CD4-positive, alpha-beta T cell treated with Interleukin-10 for 1 hour (primary cell): ENCODE measurements at places on chromosomes 2 and 18.

DNA sequence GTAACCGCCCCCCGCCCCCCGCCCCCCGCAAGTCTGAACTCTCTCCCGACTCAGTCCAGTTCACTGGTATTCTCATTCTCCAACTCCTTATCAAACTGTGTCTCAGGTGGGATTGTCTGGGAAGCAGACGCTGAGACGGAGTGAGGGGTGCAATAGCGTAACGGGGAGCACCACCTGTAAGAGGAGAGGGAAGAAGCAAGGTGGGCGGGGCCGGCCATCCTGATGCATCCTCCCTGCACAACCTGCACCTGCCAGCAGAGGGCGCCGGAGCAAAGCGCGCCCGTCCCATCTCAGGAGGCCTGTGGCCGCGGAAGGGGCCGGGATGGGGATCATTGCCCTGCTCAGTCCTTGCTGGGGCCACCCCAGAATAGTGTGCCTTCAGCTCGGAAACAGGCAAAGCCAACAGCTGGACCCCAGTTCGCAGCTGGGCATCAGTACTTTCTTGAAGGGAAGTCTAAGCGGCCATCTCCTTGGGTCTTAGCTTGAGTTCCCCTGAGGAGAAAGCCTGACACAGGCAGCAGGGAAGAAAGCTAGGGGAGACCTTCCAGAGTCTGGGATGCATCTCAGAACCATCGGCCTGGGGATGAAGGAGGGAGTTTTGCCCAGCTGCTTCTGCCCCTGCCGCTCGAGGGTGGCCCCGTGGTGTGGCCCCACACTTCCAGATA lies 208.0 kb downstream of the TFCP2L1 start:
- DNase-seq, result peak; percentile 54

GRCh38 chr2:96923810-96924774 lies 54.2 kb upstream of the SEMA4C start:
- peak; percentile 42 for DNase-seq

- DNase-seq, result no peak
Observed at GRCh38 chr18:55400081-55400480, 187.9 kb downstream of the TCF4 start.

GRCh38 chr18:24679062-24679461 lies 218.6 kb downstream of the HRH4 start:
- no peak for DNase-seq

GRCh38 chr2:169573974-169574299 lies 272 bp upstream of the FASTKD1 start:
- DNase-seq, result no peak

- DNase-seq, result peak; percentile 44
Observed at GRCh38 chr2:70091816-70092215, 4.5 kb downstream of the PCBP1 start.

- DNase-seq, result no peak
Observed at GRCh38 chr18:34001376-34001775, 223.3 kb downstream of the NOL4 start.

DNA sequence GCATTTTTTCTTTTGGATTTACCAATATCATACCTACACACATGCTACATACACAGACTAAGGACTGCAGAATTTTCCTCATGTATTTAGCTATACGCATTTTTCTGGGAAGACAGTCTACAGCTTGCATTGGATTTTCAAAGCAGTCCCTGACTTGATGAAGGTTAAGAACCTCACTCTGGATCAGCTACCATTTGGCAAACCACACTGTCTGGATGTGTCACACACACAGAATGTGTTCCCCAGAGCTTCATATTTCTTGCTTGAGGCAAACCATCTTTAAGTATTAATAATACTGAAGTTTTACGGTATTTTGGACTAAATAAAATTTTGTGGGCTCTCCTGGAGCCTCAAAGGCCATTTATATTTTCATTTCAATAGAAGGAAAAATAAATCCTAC lies 102.3 kb downstream of the TCF4 start:
- DNase-seq, result no peak

DNA sequence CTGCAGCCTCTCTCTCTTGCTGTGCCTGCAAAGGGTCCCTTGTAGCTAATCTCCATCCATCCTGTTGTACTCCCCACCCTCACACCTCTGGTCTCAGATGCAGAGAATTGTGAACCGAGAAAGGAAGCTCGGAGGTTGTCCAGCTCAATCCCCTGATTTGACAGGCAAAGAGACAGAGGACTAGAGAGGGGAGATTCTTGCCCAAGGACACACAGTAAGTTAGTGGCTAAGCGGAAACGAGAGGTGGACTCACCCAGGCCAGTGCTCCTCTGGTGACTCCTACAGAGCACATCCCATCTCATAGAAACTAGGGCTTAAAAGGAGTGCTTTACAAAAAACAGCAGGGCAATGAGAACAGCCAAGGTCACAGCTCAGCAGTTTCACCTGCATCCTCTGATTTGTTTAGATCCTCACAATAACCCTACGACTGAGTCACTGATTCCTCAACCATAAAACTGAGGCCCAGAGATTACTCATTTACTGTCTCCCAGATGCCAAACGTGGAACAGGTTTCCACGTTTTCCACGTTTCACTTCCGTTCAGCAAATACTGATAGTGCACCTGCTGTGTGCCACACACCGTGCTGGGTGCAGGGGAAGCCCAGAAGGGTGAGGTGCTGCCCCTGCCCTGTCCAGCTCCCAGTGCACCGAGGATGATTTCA lies 22.1 kb downstream of the EHD3 start:
- no peak for DNase-seq

GRCh38 chr2:18200771-18201170 lies 322.3 kb downstream of the KCNS3 start:
- no peak for DNase-seq

- DNase-seq, result no peak
Observed at GRCh38 chr18:61273533-61273932, 59.7 kb upstream of the CDH20 start.

- DNase-seq, result no peak
Observed at GRCh38 chr2:190950566-190950991, 63.4 kb downstream of the STAT1 start.

GRCh38 chr18:42141439-42141838 lies 186.4 kb downstream of the PIK3C3 start:
- no peak for DNase-seq

DNA sequence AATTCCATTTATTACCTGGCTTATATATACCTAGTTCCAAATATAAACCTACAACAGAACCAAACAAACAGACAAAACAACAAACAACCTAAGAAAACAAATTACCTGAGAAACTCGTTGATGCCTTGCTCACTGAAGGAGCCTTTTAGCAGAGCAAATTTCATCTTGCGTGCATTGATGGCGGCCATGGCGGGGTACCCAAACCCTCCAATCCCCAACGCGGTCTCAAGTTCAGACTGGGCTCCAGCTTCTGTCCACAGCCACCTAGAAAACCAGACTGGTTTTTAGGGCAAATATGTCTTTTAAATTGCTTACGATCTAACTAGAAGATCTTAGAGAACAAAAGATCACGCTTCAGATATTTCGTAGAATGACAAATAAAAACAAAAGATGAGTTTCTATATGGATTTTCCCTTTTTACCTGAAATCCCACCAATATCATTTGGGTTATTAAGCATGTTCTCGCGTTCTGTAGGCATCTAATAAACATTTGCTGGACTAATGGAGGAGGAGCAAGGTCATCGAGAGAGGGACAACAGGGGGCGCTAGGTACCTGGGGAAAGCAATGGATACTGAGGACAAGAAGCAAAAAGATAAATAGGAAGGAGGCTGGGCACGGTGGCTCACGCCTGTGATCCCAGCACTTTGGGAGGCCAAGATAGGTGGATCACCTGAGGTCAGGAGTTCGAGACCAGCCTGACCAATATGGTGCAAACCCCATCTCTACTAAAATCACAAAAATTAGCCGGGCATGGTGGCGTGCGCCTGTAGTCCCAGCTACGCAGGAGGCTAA lies 25.2 kb downstream of the PDIA6 start:
- peak; percentile 47 for DNase-seq

GRCh38 chr18:1438458-1438910 lies 533.8 kb downstream of the ADCYAP1 start:
- no peak for DNase-seq

DNA sequence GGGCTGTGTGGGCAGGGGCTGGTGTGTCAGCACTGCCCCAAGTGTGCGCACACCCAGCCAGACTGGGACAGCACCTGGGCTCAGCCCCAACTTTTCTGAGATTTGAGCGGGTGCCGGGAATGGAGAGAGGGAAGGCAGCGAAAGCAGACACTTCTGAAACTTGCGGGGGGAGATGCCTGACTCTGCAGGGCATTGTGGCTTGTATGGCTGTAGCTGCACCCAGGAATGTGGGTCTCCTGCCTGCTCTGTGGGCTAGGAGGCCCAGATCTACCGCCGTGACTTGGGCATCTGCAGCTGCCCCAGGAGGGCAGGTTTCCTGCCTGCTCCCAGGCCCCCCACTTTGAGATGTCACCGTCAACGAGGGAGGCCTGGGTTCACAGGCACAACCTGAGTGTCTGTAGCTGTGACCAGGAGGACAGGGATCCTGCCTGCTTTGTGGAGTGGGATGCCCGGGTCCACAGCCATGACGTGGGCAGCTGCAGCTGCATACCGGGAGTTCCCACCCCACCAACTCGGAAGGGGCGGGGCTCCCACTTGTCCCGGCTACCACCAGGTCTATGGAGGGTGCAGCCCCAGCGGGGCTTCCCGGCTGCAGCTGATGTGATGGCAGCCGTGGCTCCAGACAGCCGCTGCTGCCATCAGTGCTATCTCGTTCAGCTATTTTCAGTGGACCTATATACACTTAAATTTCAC lies 95.3 kb downstream of the DOK6 start:
- DNase-seq, result no peak

GRCh38 chr2:166614503-166614902 lies 120.5 kb upstream of the SCN7A start:
- no peak for DNase-seq

- DNase-seq, result no peak
Observed at GRCh38 chr18:59455728-59456276, 96.7 kb upstream of the LMAN1 start.

DNA sequence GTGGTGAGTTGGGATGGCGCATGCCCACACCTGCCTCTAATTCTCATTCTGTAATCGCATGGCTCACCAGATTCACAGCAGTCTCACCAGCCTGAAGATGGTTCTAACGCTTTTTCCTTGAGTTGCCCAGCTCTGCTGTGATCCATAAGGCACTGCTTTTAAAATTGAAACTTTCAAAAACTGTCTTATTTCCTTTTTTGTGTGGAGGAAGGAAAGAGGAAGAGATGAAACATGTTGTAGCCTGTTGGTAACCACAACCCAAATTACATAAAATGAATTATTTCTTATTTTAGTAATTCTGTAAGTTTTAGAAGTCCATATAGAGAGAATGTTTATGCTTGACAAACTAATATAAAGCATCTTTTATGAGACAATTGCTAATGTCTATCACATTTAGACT lies 165.4 kb downstream of the RBM43 start:
- DNase-seq, result no peak

DNA sequence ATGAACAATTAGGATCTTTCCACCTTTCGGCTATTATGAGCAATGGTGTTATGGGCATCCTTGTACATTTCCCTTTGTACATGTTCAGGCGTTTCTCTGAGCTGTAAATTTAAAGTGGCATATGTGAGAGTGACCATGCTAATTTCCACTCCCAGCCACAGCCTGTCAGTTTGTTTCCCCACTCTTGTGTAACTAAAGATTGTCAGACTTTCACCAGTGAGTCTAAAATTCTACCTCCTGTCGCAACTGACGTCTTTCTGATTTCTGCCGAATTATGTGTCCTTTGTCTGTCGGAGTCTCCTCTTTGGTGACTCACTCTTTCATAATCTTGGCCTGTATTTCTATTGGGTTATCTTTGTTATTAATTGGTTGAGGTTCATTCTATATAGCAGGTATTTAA lies 50.7 kb downstream of the TRAPPC12 start:
- DNase-seq, result no peak

GRCh38 chr2:217928324-217929181 lies 74.2 kb downstream of the TNS1 start:
- no peak for DNase-seq

- DNase-seq, result no peak
Observed at GRCh38 chr2:30180226-30180625, 33.4 kb downstream of the YPEL5 start.

- no peak for DNase-seq
Observed at GRCh38 chr18:77170890-77171410, 38.4 kb upstream of the MBP start.

- no peak for DNase-seq
Observed at GRCh38 chr2:148987286-148987685, 51.2 kb upstream of the LYPD6B start.

DNA sequence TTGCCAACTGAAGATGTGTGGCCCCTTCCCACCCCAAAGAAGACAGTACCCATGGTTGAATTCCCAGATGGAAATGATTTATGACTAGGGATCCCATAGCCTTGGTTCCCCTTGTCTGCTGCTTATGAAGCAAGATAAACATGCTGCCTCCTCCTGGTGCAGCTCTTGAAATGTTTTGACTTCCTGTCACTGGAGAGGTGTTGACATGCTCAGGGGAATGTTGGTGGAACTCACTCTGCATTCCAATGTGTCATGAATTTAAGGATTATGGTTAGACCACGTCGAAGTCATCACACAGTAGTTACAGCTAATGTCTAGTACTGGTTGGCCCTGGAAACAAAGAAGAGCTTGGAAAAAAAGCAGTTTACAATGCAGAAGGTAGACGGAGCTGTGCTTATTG lies 69.0 kb upstream of the FAM110C start:
- no peak for DNase-seq

GRCh38 chr2:68104111-68104835 lies 41.5 kb upstream of the C1D start:
- DNase-seq, result no peak

- DNase-seq, result no peak
Observed at GRCh38 chr2:198476007-198476406, 671.6 kb downstream of the PLCL1 start.

- no peak for DNase-seq
Observed at GRCh38 chr2:227163485-227163997, 464 bp downstream of the COL4A4 start.

- no peak for DNase-seq
Observed at GRCh38 chr2:84223191-84223590, 235.9 kb downstream of the SUCLG1 start.

DNA sequence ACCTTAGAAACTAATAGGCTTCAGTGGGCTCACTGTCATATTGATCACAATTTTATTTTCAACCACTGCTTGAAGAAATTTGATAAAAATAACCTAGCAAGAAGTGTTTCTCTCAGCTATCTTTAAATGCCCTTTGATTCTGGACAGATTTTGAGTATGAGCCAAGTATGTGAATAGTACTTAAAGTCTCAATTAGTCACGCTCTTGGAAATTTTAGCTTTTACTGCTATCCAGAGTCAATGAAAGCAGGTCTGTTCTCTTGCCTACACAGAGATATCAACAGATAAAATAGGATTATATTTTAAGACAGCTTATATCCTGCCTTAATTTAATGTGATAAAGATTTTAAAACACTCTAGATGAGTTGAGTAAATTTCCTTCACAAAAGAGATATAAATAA lies 337.3 kb downstream of the CBLN2 start:
- DNase-seq, result no peak

DNA sequence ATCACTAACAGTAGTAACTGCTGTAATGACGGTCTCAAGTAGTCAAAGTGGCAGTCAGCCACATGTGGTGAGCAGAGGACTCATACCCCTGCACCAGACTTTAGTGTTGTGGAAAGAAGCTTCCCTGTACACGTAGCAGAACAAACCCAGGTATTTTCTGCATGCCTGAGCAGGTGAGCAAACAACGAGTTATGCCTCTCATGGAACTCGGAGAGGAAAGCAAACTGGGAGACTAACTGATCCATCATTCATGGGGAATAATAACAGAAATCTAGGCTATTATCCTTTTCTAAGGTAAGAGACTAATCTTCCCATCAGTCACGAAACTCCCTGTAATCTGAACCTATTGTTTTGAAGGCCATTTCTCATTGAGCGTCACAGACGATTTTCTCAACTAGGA lies 1495.2 kb upstream of the NXPH2 start:
- DNase-seq, result no peak

- DNase-seq, result peak; percentile 37
Observed at GRCh38 chr2:111118981-111119821, 1.5 kb upstream of the BCL2L11 start.
